Fibroblast of lung (primary cell): ENCODE measurements at places on chromosomes 16 and 17. TPM values are rescaled to one million over a fixed set of nuclear protein-coding genes. Genes with fewer than 3 reads are reported as not detected.

DYNLRB2 gene
- total RNA-seq: 0.26 and 0.33 TPM in 2 replicates

NTN3 gene
- 1.3 and 2.1 TPM in 2 replicates for total RNA-seq

NDE1 gene
- 18.0 and 23.8 TPM in 2 replicates for total RNA-seq

MAPT gene
- total RNA-seq: 0.50 and 0.51 TPM in 2 replicates

CCL7 gene
- total RNA-seq: 0.33 and 0.51 TPM in 2 replicates

GDPD1 gene
- total RNA-seq: 1.3 and 1.5 TPM in 2 replicates

PLD2 gene
- 13.6 and 14.9 TPM in 2 replicates for total RNA-seq

GPR142 gene
- not detected in 2 replicates for total RNA-seq
